ENCODE measurements at places on chromosomes 16 and 17.
A peak's percentile ranks its signal among the peaks of the same experiment; 100 is the strongest.

GRCh38 chr17:9818760-9819159 is 3.1 kb downstream of the GSG1L2 start:
- H3K36me3 ChIP-seq, result no peaks in the 10 kb centered on the region
- no peaks in the 10 kb centered on the region for H3K4me1 ChIP-seq
- peaks cover 8% of the 10 kb centered on the region for H3K27me3 ChIP-seq
- H3K4me3 ChIP-seq, result no peak overlapping the region
- no peak overlapping the region for H3K27ac ChIP-seq

DNA sequence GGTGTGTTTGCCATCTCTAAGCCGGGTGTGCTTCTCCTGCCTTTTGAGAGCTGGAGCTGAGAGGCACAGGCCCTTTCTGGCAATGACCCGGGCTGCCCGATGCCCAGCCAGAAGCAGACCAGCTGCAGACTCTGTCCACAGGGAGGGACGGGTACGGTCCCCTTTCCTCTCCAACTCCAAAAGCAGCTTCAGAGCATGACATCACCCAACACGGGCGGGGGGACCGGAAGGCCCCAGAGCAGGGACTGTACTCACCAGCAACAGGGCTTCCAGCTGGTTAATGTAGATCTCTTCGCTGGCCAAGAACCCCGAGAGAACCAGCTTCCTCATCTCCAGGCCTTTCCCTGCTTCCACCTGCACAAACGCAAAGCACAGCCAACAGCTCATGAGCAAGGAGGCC is 79.4 kb downstream of the ABR start:
- DNase-seq, result no peak
- no peak overlapping the region for H3K4me3 ChIP-seq
- peaks cover 5% of the 10 kb centered on the region for H3K36me3 ChIP-seq

- DNase-seq, result peak; percentile 13
- peaks cover 38% of the 10 kb centered on the region for H3K4me1 ChIP-seq
- no peak overlapping the region for H3K27ac ChIP-seq
Observed at GRCh38 chr17:34398990-34399389, 36.0 kb upstream of the CCL1 start.

GRCh38 chr17:82933911-82934310 is 94.1 kb upstream of the ZNF750 start:
- no peaks in the 10 kb centered on the region for H3K4me1 ChIP-seq
- no peak overlapping the region for H3K4me3 ChIP-seq
- peaks cover 20% of the 10 kb centered on the region for H3K36me3 ChIP-seq
- DNase-seq, result no peak
- no peaks in the 10 kb centered on the region for H3K27me3 ChIP-seq

DNA sequence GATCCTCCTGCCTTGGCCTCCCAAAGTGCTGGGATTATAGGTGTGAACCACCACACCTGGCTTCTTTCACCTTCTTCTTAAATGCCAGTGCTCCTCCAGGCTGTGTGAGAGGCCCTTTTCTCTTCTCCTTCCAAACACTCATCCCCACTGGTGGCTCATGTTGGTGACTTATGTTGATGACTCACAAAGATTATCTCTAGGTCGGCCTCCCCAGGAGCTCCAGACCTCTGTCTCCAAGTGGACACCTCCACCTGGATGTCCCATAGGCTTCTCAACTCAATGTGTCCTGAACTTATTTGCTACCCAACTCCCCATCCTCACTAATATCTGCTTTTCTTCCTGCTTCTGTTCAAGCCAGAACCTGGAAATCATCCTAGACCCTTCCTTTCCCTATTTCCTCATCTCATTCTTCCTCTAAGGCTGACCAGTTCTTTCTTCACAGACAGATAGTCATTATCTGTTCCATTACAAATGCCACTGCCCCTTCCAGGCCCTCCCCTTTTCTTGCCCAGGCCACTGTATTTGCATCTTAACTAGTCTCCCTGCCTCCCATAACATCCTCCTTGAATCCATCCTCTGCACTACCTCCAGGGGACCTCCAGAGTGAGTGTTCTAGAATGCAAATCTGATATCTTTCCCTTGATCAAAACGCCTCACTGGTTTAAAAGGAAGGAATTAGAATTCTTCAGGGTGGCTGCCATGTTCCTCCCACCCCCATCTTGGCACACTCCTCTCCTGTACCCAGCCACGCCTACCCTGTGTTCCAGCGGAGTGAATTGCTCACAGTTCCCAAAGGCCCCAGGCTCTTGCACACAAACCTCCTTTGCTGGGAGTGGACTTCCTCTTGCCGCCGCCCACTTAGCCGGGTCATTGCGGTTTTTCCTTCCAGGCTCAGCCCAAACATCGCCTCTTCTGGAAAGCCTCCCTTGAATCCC is 34.8 kb upstream of the FBXO47 start:
- no peak for DNase-seq
- H3K36me3 ChIP-seq, result no peaks in the 10 kb centered on the region
- H3K27ac ChIP-seq, result no peak overlapping the region

DNA sequence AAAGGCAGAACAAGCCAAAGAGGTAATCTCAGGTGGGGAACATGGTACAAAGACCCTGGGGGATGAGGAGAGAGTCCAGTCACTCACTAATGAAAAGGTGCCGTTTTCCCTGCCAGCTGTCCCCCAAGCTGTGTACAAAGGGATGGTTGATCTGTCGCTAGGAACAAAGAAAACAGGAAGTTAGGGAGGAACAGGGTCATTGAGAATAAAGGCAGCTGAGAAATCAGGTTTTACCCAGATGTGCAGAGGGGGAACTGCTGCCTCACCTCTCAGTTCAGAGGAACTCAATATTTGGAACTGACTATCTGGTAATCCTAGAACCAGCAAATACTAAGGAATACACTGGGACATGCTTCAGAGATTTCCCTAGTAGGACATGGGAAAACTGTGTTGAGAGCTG is 1.5 kb downstream of the RSKR start:
- no peak for DNase-seq
- H3K27ac ChIP-seq, result peak overlapping the region; percentile 32
- peaks cover 23% of the 10 kb centered on the region for H3K4me1 ChIP-seq
- peak overlapping the region; percentile 23 for H3K4me3 ChIP-seq
- peaks cover 14% of the 10 kb centered on the region for H3K36me3 ChIP-seq

- no peak for DNase-seq
- no peaks in the 10 kb centered on the region for H3K27me3 ChIP-seq
- peak within 1 kb of the TSS; percentile 99 for H3K4me3 ChIP-seq
Observed at GRCh38 chr17:7929158-7930023, at the start of gene KCNAB3. TSS of gene KCNAB3 (minus strand) at chr17:7929856. CDS start at chr17:7929435, 421 bp downstream.

DNA sequence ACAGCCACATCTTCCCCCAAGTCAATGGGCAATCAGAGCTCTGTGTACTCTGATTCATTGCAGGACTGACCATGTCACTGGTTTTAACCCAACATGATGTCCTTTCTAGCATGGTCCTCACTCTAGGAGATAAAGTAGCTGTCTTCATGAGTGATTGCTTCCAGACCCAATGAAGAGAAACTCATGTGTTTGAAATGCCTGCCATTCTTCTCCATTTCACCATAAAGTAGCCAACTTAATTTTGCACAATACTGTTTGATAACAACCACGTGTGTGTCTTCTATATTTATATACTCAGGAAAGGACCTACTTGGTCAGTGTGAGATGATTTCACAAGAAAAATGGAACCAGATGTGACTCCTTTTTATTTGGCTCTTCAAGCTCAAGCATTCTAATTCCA is 172.5 kb downstream of the AXIN2 start:
- H3K4me3 ChIP-seq, result no peak overlapping the region
- H3K27ac ChIP-seq, result no peak overlapping the region
- no peak for DNase-seq

GRCh38 chr17:82371333-82372248 is at the start of gene UTS2R:
TSS of gene UTS2R (plus strand) at chr17:82371765. CDS start at chr17:82374325, 2,560 bp downstream.
- no peaks in the 10 kb centered on the region for H3K36me3 ChIP-seq
- H3K4me1 ChIP-seq, result peaks cover 20% of the 10 kb centered on the region
- H3K27ac ChIP-seq, result no peak within 1 kb of the TSS
- peaks cover 31% of the 10 kb centered on the region for H3K27me3 ChIP-seq
- H3K4me3 ChIP-seq, result peak within 1 kb of the TSS; percentile 86
- no peak for DNase-seq

DNA sequence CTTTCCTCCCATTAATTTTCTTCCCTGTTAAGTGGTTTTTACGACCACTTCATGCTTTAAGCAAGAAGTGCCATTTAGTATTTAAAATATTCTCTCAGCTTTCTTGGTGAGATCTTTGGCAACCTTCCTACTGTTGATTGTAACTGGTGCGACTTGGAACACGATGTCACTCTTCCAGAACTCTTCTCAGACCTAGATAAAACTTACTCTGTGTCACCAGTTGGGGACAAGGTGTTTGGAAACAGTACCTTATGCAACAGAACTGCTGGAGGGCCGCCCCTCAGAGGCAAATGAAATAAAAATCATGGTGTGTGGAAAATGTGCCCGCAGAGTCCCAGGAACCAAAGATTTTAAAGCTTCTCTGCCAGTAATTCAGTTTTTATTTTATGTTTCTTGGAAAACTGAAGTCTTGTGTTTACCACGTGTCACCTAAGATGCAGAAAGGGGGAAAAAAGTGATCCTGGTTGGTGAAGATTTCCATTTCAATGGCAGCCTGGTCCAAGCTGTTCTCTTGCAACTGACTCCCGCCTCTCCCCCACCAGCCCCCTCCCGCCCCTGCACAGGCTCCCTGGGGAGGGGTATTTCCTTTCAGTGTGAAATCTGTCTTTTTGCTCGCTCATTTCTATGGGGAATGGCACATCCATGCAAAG is 7.2 kb upstream of the HSD11B2 start:
- no peaks in the 10 kb centered on the region for H3K36me3 ChIP-seq
- H3K4me3 ChIP-seq, result no peak overlapping the region
- H3K27me3 ChIP-seq, result peaks cover 44% of the 10 kb centered on the region
- H3K4me1 ChIP-seq, result peaks cover 2% of the 10 kb centered on the region
- no peak overlapping the region for H3K27ac ChIP-seq

GRCh38 chr17:58281511-58282011 is 826 bp upstream of the MPO start:
- H3K27ac ChIP-seq, result no peak overlapping the region

DNA sequence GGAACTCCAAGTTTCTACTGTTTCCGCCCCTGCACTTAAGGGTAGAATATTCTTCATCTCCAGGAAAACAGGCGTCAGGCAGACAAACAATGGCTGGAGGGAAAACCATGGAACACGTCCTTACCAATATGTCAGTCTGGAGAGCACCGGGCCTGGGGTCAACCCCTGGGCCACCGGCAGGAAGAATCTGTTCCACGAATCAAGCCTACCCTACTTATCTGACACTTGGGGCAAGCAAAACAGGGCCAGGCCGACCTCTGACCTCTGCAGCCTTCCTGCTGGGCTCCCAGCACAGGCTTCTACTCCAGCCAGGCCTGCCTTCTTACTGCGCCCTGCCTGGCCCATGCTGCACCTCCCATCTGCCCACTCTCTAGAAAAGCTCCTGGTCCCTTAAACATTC is 10.1 kb downstream of the VAC14 start:
- no peaks in the 10 kb centered on the region for H3K36me3 ChIP-seq
- peak overlapping the region; percentile 69 for H3K4me3 ChIP-seq
- peaks cover 41% of the 10 kb centered on the region for H3K4me1 ChIP-seq
- no peaks in the 10 kb centered on the region for H3K27me3 ChIP-seq
- DNase-seq, result no peak

DNA sequence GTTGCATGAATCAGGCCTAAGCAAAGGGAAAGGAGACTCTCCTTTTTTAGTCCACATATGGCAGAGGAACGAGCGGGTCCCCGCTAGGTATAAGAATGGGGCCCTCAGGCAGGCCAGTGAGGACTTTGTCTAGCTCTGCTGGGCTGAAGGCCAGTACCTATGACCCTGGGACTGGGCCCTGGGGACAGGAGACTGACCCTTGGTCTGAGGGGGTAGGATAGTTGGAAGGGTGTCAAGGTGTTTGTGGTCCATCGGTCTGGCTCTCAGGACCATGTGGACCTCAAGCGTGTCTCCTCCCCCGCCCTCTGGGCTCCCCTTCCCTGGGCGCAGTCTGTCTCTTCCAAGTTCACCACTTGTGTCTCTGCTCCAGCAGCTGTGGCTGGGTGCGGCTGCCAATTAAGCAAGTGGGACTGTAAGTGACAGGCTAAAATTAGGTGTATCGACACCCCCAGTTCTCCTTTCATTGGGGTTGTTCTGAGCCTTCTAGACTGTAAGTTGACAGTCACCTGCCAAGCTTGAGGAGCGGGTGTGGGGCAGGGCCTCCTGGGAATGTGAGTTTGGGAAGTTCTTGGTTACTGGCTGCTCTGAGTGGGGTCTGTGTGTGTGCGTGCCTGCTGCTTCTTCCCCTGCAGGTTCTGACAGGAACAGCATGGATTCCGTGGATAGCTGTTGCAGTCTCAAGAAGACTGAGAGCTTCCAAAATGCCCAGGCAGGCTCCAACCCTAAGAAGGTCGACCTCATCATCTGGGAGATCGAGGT is 24.5 kb downstream of the AKAP1 start:
- H3K27me3 ChIP-seq, result no peaks in the 10 kb centered on the region
- H3K4me1 ChIP-seq, result peaks cover 8% of the 10 kb centered on the region
- H3K36me3 ChIP-seq, result no peaks in the 10 kb centered on the region
- no peak overlapping the region for H3K4me3 ChIP-seq

GRCh38 chr17:34781571-34782108 is 179.6 kb downstream of the CCT6B start:
- H3K4me1 ChIP-seq, result no peaks in the 10 kb centered on the region
- H3K27me3 ChIP-seq, result peaks cover 7% of the 10 kb centered on the region
- H3K36me3 ChIP-seq, result no peaks in the 10 kb centered on the region
- no peak for DNase-seq
- H3K4me3 ChIP-seq, result peak overlapping the region; percentile 52
- no peak overlapping the region for H3K27ac ChIP-seq

DNA sequence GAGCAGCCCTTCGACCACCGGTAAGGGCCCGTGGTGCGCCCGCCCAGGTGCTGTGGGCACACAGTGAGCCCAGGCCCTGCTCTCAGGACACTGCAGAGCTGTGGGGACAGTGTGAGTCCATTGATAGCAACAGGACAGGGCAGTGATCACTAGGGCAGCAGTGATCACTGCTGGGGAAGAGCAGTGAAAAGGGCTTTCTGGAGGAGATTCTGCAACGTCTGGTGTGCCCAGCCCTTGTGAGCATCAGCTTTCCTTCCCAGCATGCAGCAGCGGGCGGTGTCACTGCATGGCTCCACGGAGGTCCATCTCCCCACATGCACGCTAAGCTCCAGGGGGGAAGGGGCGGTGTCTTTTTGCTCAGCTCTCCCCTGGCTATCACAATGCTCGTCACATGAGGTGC is 32.1 kb downstream of the MAP1LC3B start:
- H3K4me3 ChIP-seq, result no peak overlapping the region
- H3K27me3 ChIP-seq, result no peaks in the 10 kb centered on the region
- H3K36me3 ChIP-seq, result no peaks in the 10 kb centered on the region
- no peak overlapping the region for H3K27ac ChIP-seq
- DNase-seq, result no peak

- H3K27me3 ChIP-seq, result peaks cover 14% of the 10 kb centered on the region
- no peak overlapping the region for H3K4me3 ChIP-seq
- DNase-seq, result no peak
Observed at GRCh38 chr16:50390371-50390771, 21.6 kb upstream of the BRD7 start.

- no peaks in the 10 kb centered on the region for H3K27me3 ChIP-seq
- peaks cover 8% of the 10 kb centered on the region for H3K36me3 ChIP-seq
- H3K4me1 ChIP-seq, result peaks cover 12% of the 10 kb centered on the region
- no peak overlapping the region for H3K27ac ChIP-seq
- H3K4me3 ChIP-seq, result no peak overlapping the region
- no peak for DNase-seq
Observed at GRCh38 chr16:83925957-83926725, 26.9 kb upstream of the OSGIN1 start.

GRCh38 chr16:82382521-82382920 is 212.5 kb upstream of the MPHOSPH6 start:
- no peak overlapping the region for H3K4me3 ChIP-seq

GRCh38 chr17:28573966-28574480 is 2.7 kb downstream of the ALDOC start:
- peak overlapping the region; percentile 99 for H3K4me3 ChIP-seq
- H3K27me3 ChIP-seq, result no peaks in the 10 kb centered on the region
- peaks cover 39% of the 10 kb centered on the region for H3K4me1 ChIP-seq
- DNase-seq, result no peak
- no peaks in the 10 kb centered on the region for H3K36me3 ChIP-seq

All from naive B cell (primary cell).